Upper lobe of right lung (tissue), 1 donor: ENCODE measurements at places on chromosomes 12 and 14. TPM values are rescaled to one million over a fixed set of nuclear protein-coding genes. Genes with fewer than 3 reads are reported as not detected.

The FOXG1 gene
- total RNA-seq = not detected

The CPSF2 gene
- total RNA-seq = 58.6 TPM

The WSCD2 gene
- total RNA-seq = 1.7 TPM

The SSPN gene
- total RNA-seq = 15.6 TPM

The FGF6 gene
- not detected for total RNA-seq

The GPRC5D gene
- not detected for total RNA-seq

The COQ6 gene
- 21.6 TPM for total RNA-seq

The CFAP54 gene
- total RNA-seq = 0.75 TPM

The NEMF gene
- 57.4 TPM for total RNA-seq

DNA sequence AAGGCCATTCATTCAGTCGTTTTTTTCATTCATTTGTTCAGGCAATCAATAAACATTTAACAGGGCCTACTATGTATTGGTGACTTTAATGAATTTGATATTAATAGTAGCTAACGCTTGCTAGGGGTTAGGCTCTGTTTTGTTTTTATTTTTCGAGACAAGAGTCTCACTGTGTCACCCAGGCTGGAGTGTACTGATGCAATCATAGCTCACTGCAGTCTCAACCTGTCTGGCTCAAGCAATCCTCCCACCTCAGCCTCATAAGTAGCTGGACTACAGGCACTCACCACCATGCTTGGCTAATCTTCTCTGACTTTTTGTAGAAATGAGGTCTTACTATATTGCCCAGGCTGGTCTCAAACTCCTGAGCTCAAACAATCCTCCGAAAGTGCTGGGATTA is 25.6 kb upstream of the MED13L start:
- H3K36me3 ChIP-seq = no peaks in the 10 kb centered on the region
- H3K4me3 ChIP-seq = no peak overlapping the region
- no peak for DNase-seq
- H3K4me1 ChIP-seq = peaks cover 17% of the 10 kb centered on the region
- H3K27me3 ChIP-seq = no peaks in the 10 kb centered on the region
- no peak overlapping the region for H3K27ac ChIP-seq

- H3K4me1 ChIP-seq = peaks cover 43% of the 10 kb centered on the region
- no peak overlapping the region for H3K27ac ChIP-seq
- no peak for DNase-seq
- H3K4me3 ChIP-seq = no peak overlapping the region
- H3K27me3 ChIP-seq = no peaks in the 10 kb centered on the region
- no peaks in the 10 kb centered on the region for H3K36me3 ChIP-seq
Observed at GRCh38 chr12:104520242-104520900, 63.6 kb downstream of the CHST11 start.

DNA sequence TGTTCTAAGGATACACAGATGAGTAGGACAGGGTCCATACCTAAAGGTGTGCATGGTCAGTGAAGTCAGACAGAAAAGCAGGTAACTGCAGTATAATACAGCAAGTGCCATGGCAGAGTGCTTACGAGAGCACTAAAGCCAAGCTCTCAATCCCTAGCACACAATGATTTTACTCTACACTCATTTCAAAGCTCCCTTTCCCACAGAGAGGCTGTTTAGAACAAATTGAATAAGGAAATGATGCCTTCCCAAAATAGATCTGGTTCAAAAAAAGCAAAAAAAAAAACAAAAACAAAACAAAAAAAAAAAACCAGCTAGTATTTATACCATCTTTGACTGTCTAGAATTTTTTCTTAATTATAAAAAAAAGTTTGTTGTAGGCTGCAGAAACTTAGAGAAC is 74.1 kb downstream of the HECTD4 start:
- no peaks in the 10 kb centered on the region for H3K27me3 ChIP-seq
- no peak for DNase-seq
- no peak overlapping the region for H3K27ac ChIP-seq
- H3K36me3 ChIP-seq = peaks cover 49% of the 10 kb centered on the region
- no peak overlapping the region for H3K4me3 ChIP-seq
- peaks cover 6% of the 10 kb centered on the region for H3K4me1 ChIP-seq

GRCh38 chr12:4197922-4198763 is 75.4 kb upstream of the CCND2 start:
- peaks cover 6% of the 10 kb centered on the region for H3K27me3 ChIP-seq
- no peak overlapping the region for H3K27ac ChIP-seq
- no peak for DNase-seq
- H3K36me3 ChIP-seq = no peaks in the 10 kb centered on the region
- H3K4me1 ChIP-seq = no peaks in the 10 kb centered on the region

DNA sequence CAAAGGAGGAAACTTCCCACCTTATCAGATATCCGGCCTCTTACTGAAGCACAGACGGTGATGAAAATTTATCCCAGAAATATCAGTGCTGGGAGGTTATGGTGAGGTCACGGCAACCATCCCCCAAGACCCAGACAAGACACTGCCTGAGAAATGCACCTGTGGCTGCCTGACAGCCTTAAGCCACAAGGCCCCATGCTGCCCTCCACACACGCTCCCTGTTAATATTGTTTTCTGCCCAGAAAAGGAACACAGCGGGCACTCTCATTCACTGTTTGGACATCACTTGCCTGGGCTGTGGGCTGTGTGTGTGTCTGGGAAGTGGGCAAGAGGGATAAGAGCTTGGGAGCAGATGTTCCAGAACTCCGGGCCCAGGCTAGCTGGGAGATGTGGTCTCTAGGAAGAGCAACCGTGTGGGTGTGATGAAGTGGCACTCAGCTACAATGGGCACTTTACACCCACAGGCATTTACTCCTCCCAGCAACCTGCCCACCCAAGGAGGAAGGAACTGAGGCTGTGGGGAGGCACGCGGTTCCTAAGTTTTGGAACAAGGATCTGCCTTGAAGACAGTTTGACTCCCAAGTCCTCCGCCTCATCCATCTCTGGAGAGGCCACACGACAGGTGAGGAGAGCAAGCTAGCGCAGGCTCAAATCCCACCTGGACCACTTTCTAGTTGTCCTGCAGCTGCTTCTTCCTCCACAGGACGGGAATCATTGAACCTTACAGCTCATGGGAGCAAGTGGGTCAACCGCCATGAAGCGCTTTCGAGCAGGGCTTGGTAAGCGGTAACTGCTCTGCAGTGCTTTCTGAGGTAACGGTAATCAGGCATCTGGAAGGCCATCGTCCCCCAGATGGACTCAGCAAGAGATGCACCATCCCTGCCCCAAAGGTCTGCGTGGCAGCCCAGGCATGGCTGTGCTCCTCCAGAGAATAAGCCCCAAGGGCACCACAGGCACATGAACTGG is 91.4 kb downstream of the CHGA start:
- no peak overlapping the region for H3K4me3 ChIP-seq
- no peaks in the 10 kb centered on the region for H3K27me3 ChIP-seq
- peaks cover 28% of the 10 kb centered on the region for H3K4me1 ChIP-seq
- no peak overlapping the region for H3K27ac ChIP-seq

DNA sequence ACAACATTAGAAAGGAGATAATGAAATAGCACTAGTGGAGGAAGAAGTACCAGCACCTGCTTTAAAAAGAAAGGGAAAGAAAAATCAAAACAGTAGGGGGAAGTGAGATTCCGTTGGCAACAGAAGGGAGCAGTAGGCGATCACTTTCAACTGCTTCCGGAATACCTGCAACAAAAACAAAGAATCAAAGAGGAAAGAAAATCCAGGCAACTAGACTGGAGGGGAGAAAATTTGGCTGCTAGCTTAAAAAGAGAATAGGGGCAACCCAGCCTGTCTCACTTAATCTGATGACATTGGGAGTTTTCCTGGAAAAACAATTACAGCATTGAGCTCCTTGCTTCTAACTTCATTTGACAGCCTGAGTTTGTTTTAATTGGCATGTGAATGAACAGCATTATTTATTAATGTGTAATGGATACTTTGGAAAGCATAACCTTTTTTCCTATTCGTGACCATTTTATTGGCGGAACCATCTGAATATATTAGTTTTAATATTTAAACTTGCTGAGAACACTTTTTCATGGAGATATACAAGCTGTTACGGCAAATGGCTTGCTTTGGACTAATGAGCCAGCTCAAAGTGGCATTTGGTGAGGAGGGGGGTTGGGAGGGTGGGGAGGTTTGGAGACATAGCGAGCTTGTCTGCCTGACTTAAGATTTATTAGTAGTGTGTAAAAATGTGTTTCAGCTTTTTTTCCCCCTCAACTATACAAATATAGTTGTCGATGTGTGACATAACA is 2.5 kb upstream of the DACT1 start:
- no peaks in the 10 kb centered on the region for H3K27me3 ChIP-seq
- peaks cover 16% of the 10 kb centered on the region for H3K4me1 ChIP-seq
- H3K27ac ChIP-seq = no peak overlapping the region
- H3K36me3 ChIP-seq = no peaks in the 10 kb centered on the region

- DNase-seq = no peak
- no peaks in the 10 kb centered on the region for H3K36me3 ChIP-seq
- H3K4me1 ChIP-seq = peaks cover 4% of the 10 kb centered on the region
- peak overlapping the region; percentile 65 for H3K27ac ChIP-seq
- no peak overlapping the region for H3K4me3 ChIP-seq
- H3K27me3 ChIP-seq = no peaks in the 10 kb centered on the region
Observed at GRCh38 chr12:120677765-120678473, 9.0 kb upstream of the MLEC start.

- H3K4me1 ChIP-seq = no peaks in the 10 kb centered on the region
- DNase-seq = no peak
- H3K4me3 ChIP-seq = no peak overlapping the region
- H3K27me3 ChIP-seq = no peaks in the 10 kb centered on the region
- no peaks in the 10 kb centered on the region for H3K36me3 ChIP-seq
Observed at GRCh38 chr12:126389220-126389841, 1324.1 kb downstream of the AACS start.

DNA sequence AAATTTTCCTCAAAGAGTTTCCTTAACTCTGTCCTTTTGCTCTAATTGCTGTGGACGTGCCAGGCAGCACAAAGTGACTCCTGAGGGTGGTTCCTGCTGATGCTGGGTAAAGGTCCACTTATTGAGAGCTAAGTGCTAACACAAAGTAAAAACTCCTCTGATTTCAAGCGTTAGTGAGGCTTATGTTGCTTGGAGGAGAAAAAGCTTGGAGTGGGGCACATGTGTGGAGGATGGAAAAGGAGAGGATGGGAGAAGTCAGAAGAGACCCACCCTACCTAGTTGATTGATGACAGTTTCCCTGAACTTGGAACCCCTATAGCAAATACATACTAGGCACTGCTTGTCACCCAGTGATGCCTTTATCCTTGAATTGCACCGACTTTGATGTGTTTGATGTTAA is 10.1 kb upstream of the SLC11A2 start:
- no peaks in the 10 kb centered on the region for H3K36me3 ChIP-seq
- DNase-seq = no peak
- no peaks in the 10 kb centered on the region for H3K4me1 ChIP-seq
- no peaks in the 10 kb centered on the region for H3K27me3 ChIP-seq

GRCh38 chr14:65261946-65262345 is 150.6 kb upstream of the FUT8 start:
- no peak for DNase-seq
- H3K4me1 ChIP-seq = no peaks in the 10 kb centered on the region
- H3K4me3 ChIP-seq = no peak overlapping the region
- H3K27me3 ChIP-seq = no peaks in the 10 kb centered on the region
- H3K36me3 ChIP-seq = no peaks in the 10 kb centered on the region
- H3K27ac ChIP-seq = no peak overlapping the region

DNA sequence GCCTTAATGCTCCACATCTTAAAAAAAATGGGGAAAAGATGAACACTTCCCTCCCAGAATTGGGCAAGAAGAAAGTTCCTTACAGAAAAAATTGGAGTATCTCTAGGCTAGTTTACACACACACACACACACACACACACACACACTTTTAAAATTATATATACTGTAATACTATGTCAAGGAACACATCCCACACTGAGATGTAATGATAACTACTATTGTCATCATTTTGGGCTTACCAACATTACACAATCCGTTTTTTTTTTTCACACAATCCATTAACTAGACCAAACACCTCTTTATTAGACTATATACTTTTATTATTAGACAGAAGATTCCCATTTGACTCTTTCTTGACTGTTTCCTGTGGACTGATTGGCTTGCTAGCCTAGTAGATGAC is 2.5 kb downstream of the LTBR start:
- H3K4me3 ChIP-seq = no peak overlapping the region
- H3K27ac ChIP-seq = no peak overlapping the region
- H3K27me3 ChIP-seq = no peaks in the 10 kb centered on the region

DNA sequence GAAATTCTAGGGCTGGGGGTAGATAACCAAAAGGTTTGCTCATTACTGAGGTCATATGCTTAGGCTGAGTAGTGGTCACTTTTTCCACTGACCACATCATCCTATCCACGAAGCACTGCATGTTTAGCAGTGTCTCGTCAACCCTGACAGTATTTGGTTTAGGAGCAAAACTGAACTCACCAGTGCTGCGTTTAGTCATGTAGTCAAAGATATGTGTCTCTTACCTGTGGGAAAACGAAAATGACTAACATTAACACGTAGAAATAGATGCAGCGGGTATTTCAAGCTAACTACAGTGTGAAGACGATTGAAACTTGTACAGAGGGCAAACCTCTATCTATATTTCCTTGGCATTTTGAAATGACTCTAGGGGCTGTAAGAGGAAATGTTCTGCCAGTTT is 34.6 kb downstream of the MTHFD1 start:
- no peak overlapping the region for H3K27ac ChIP-seq
- no peaks in the 10 kb centered on the region for H3K27me3 ChIP-seq
- DNase-seq = no peak
- no peaks in the 10 kb centered on the region for H3K4me1 ChIP-seq
- no peak overlapping the region for H3K4me3 ChIP-seq

DNA sequence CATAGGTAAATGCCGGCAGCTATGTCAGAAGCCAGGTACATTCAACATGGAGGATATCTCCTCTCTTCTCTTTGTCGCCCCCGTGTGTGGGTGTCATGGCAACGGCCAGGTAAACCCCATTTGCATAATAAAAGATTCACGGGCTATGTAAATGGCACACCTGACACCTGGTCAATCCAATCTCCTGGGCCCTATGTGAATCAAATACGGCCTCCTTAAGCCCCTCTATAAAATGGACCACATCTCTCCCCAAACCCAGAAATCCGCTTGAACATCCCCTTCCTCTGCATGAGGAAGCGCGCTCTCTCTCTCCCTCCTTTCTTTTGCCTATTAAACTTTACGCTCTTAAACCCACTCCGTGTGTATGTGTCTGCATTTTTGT is 363.7 kb downstream of the SOX5 start:
- no peaks in the 10 kb centered on the region for H3K27me3 ChIP-seq
- H3K4me3 ChIP-seq = no peak overlapping the region
- H3K4me1 ChIP-seq = no peaks in the 10 kb centered on the region
- DNase-seq = no peak

- no peaks in the 10 kb centered on the region for H3K27me3 ChIP-seq
- H3K27ac ChIP-seq = no peak overlapping the region
- peaks cover 19% of the 10 kb centered on the region for H3K36me3 ChIP-seq
- no peak overlapping the region for H3K4me3 ChIP-seq
Observed at GRCh38 chr12:22463306-22463705, 81.0 kb downstream of the C2CD5 start.

DNA sequence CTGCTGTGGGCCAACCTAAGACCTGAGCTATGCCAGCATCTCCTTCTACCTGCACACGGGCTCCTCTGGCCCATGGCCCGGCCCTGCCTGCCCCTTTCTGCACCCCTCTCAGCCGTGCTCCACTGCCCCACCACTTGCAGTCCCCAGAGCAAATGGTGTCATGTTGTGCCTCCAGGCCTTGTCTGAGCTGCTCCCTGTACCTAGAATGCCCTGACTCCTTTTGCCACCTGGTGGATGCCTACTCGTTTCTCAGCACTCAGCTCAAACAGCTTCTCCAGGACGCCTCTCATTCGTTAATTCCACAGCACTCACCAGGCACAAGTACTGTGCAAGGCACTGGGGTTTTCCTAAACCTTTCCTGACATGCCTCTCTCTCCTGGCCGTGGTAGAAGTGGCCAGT is 63.2 kb upstream of the PNMA1 start:
- H3K4me1 ChIP-seq = peaks cover 37% of the 10 kb centered on the region
- no peak overlapping the region for H3K4me3 ChIP-seq
